ENCODE measurements at places on chromosomes 7 and 10. TPM values are rescaled to one million over a fixed set of nuclear protein-coding genes. Genes with fewer than 3 reads are reported as not detected.

DNA sequence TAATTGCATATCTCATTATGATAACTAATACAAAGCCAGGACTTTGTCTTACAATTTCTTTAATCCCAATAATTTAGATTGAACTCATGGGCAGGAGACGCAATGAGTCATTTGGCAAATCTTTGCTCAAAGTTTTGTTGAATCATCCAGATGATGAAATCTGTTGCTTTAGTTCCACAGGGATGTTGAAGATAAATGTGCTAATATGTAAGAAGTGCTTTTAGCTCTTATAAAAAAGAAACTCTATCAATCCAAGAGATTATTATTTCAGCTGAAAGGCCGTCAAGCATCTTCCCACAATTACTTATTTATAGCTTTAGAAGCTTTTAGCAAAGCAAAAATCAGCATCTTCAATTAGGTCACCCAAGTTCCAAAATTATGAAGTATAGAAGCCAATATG is 36.8 kb upstream of the ANK3 start:
- DNase-seq = no peak

GRCh38 chr10:124142006-124142739 is 48.8 kb upstream of the CHST15 start:
- DNase-seq = peak; percentile 20

The CRYGN gene
- total RNA-seq = 0.22 TPM

The RPEL1 gene
- total RNA-seq = not detected

The GPNMB gene
- 60.6 TPM for total RNA-seq

The SPDYE16 gene
- total RNA-seq = 0.31 TPM

DNA sequence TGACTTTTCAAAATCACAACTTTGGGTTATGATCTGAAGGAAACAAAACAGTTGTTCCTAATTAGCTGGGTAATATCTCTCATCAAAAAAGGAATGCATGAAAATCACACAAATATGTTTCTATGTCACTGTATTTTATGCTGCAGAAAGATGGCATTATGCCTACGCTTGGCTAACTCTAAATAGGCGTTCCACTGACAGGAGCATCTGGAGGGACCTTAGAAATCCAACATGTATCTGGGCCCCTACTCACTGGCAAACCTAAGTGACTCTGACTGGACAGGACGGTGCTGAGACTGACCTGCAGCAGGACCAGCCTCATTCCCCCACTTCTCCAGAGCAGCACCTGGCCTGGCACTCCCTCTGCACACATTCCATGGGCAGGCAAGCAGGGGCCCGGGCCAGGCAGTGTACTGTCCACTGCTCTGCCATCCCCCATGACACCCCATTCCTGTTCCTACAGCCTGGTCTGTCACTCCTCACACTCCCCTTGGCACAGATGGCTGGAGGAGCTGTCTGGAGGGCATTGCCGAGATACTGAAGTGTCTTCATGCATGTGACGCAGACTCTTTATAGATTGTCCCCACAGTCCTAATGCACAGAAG is 2.6 kb upstream of the MYL7 start:
- DNase-seq = no peak

- DNase-seq = no peak
Observed at GRCh38 chr10:87740254-87740655, 77.8 kb downstream of the ATAD1 start.

DNA sequence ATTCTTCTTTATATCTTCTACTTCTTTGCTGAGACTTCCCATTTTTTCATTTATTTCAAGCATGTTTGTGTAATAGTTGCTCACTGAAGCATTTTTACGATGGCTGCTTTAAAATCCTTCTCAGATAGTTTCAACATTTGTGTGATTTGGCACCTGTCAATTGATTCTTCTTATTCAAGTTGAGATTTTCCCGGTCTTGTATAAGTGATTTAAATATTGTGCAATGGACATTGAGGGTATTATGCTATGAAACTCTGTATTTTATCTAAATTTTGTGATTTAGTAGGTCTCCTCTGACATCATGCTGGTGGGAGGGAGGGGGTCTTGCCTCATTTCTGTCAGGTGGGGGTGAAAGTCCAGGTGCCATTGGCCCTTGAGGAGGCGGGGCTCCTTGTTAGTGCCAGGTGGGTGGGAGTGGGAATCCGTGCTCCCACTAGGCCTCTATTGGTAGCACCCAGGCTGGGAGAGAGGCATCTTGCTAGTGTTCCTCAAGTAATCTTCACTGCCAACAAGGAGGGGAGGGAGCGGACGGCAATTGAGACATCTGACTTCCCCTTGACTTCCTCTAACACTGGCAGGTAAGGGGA is 73.0 kb downstream of the ANLN start:
- no peak for DNase-seq

The OPN4 gene
- not detected for total RNA-seq

GRCh38 chr10:69643779-69644657 is 14.0 kb downstream of the FAM241B start:
- DNase-seq = no peak

The SUMF2 gene
- 202 TPM for total RNA-seq

DNA sequence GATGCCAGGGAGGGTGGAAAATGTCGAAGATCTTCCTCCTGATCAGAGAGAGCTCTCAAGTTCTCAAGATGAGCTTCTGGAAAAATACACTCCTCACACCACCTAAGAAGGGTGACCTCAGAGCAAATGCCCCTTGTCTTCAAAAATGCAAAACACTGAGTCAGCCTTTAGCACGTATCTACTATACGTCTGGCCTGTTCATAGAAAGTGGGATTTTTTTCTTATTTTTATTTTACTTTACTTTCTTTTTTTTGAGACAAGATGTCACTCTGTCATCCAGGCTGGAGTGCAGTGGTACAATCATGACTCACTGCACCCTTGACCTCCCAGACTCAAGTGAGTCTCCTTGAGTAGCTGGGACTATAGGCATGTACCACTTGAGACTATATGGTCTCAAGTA is 57.1 kb downstream of the AFAP1L2 start:
- DNase-seq = no peak

The ZNF727 gene
- 5.3 TPM for total RNA-seq

The SPDYE2B gene
- total RNA-seq = not detected

DNA sequence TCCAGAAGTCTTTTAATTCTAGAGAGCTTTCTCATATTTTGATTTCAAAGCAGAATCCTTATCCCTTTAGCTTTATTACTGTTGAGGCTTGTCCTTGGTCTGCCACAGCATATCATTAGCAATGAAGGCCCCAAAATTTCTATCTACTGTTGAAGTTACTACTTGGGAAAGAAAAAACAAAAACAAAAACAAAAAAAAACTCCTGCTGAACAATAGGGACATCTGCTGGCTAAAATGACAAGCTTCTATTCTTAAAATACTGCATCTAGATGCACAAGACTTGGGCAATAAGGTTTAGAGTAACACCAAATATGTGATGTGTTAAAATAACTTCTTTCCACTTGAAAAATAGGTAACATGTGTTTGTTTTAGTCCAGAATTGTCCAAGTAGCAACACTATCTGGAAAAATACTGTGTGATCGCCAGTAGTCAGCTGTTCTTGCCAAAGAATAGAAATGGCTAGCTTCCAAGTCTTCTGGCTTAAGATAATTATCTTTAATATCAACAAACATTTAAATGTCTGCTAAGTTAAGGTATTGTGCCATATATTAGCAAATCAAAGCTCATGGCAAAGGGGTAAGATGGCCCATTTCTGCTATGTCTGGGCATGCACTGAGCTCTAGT is 3.8 kb upstream of the DMTF1 start:
- no peak for DNase-seq

- DNase-seq = no peak
Observed at GRCh38 chr10:12512332-12513002, 163.1 kb downstream of the CAMK1D start.

The UTF1 gene
- not detected for total RNA-seq

- DNase-seq = no peak
Observed at GRCh38 chr10:4671451-4672145, 154.4 kb upstream of the AKR1E2 start.

- DNase-seq = no peak
Observed at GRCh38 chr10:34716958-34717357, 98.1 kb downstream of the PARD3 start.

DNA sequence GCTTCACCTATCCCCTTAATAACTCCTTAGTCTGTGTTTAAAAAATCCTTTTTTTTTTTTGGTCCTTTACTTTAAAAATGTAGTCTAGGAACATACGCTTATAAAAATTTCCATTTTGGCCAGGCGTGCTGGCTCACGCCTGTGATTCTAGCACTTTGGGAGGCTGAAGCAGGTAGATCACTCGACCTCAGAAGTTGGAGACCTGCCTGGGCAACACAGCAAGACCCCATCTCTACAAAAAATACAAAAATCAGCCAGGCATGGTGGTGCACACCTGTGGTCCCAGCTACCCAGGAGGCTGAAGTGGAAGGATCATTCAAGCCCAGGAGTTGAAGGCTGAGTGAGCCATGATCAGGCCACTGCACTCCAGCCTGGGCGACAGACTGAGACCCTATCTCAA is 14.8 kb downstream of the KAZALD1 start:
- no peak for DNase-seq

DNA sequence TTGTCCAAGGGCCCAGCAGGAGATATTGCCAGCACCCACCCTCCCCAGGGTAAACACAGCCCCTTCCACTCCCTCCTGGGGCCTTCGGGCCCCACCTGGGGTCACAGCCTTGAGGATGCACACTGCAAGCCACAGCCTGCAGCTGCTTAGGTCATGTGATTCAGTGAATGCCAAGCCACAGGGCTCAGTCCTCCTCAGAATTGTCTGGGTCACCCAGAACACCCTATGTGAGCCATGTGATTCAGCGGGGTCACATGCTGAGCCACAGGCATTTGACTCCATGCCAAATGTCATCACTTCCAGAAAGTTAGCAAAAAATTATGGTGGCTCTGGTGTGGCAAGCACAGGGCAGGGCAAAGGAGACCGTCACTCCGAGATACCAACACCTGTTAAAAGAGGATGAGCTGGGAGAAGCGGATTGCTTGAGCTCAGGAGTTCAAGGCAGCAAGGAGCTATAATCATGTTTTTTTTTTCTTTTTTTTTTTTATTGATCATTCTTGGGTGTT is 17.2 kb upstream of the PSAP start:
- peak; percentile 82 for DNase-seq

The CFAP70 gene
- 6.0 TPM for total RNA-seq

- no peak for DNase-seq
Observed at GRCh38 chr10:121312587-121312986, 285.7 kb downstream of the FGFR2 start.

The SDHAF3 gene
- 17.2 TPM for total RNA-seq

All from kidney (tissue), 22 donors.